ENCODE measurements at places on chromosomes 2 and 18.

DNA sequence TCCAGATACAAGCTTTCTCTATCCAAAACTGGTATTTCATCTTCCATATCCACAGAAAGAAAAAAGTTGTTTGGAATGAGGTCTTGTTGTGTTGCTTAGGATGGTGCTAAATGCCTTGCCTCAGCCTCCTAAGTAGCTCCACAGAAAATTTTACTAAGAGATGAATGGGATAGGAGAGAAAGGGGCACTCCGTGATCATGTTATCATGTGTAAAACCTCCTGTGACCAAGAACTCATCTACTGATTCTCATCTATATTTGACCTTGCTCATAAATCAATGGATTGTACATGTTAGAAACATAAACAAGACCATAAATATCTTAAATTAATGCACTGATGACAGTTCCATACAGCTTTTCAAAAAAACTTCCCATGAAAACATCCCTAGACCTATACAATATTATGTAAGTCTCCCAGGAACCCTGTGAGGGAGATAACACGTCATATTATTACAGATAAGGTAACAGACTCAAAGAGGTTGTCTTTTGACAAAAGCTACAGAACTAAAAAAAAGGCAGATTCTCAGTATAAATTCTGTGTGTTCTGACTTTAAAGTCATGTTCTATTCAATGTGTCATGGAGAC lies 29.3 kb upstream of the KYNU start:
- DNase-seq, result no peak

DNA sequence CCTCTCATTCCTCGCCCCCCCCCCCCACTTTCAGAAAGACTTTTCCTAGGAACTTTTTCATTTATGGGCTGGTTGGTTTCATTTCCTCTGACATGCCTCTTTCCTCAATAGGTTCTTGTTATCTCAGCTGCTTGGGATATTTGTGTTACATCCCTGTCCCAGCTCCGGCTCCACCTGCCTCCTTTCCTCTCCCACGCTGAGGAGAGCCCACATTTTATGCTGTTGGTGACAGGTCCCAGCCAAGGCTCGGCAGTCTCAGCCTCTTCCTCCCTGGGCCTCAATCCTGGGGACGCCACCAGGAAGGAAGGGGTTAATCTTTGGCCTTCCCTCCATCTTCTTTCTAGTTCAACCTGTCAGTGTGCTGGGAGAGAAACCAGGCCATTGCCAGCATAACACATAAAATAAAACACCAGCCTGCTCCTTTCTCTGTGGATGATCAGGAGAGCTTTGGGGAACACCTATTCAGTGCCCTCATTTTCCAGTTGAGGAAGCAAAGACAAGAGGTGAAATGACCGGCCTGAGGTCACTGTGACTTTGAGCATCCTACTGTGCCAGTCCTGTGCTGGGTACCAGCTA lies 216.9 kb upstream of the TNP1 start:
- DNase-seq, result no peak

DNA sequence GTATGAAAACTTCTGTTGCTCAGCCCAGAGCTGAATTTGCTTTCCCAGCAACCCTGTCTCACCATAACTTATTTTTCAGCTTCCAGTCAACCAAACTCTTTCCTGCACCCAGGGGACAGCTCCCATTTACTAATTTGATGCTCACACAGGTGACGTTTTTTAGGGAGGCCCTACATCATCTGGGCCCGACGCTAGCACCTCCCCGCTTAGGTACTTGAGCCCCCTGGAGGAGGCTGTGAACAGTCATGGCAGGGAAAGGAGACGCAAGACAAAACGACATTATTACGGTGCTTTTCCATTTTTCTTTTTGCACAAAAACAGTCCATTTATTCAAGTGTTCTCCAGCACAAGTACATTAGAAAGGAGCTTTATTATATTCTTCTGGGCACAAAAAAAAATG lies 59.2 kb upstream of the POMC start:
- DNase-seq, result no peak

GRCh38 chr2:186485576-186485870 lies 537 bp upstream of the ZC3H15 start:
- DNase-seq, result no peak

GRCh38 chr2:118909191-118909590 lies 32.8 kb upstream of the MARCO start:
- no peak for DNase-seq

DNA sequence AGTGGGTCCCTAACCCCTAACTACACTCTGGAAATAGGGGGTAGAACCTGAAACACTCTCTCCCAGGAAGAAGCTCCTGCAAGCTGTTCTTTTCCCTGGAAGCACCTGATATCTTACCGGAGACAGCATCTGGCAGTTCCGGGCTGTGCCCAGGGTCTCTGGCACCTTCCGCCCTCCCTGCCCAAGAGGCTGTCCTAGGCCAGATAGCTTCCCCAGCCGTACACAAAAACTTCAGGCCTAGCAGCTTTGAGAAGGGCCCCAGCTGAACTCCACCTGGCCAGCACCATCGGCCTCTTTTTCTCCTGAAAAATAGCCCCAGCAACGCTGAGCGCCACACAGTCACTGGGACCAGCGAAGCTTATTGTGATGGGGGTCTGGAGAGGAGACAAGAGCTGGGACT lies 9.7 kb downstream of the OSR1 start:
- no peak for DNase-seq

DNA sequence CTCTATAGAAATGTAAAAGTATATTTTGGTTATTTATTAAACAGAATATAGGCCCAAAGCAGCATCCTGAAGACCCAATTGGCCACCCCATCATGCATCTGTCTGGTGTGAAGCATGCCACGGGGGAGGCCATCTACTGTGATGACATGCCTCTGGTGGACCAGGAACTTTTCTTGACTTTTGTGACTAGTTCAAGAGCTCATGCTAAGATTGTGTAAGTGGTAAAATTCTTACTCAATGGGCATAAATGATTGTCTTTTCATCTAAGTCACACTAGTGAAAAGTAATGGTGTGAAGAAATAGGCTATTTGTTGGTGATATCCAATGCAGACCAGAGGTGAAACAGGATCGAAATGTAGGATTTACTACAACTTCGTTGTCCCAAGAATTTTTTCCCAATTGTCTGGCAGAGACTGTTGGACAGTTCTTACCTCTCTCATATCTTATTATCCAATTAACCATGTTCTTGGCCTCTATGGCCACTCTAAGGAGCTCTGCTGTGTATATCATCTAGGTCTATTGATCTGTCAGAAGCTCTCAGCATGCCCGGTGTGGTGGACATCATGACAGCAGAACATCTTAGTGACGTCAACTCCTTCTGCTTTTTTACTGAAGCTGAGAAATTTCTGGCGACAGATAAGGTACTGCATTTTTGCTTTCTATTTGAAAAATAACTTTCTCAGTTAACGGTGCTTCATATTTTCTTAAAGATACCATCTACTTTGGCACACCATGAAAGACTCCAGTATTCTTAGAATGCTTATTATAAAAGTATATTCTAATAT lies 35.0 kb downstream of the AOX1 start:
- DNase-seq, result no peak

DNA sequence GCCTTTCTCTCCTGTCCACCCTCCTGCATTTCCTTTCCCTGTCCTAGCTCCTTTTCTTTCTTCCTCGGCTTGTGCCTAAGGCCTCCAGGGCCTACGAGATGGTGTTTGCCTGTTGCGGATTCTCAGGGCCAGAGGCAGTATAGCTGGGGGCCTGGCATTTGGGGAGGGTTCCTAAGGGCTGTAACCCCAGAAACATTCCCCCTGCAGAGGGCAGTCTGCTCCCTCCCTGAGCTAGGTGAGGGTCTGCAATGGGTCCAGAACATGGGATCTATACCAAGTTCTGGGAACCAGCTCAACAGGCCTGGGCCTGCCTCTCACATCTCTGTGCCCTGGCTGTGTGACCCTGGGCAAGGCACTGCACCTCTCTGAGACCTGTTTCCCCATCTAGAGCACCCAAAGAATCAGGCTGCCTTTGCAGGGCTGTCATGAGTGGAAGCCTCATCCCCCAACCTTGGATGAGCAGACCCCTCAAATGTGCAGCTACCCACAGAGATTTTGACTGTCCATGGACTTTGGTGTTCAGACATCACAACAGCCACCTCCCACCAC lies 97.5 kb downstream of the GLI2 start:
- DNase-seq, result no peak

DNA sequence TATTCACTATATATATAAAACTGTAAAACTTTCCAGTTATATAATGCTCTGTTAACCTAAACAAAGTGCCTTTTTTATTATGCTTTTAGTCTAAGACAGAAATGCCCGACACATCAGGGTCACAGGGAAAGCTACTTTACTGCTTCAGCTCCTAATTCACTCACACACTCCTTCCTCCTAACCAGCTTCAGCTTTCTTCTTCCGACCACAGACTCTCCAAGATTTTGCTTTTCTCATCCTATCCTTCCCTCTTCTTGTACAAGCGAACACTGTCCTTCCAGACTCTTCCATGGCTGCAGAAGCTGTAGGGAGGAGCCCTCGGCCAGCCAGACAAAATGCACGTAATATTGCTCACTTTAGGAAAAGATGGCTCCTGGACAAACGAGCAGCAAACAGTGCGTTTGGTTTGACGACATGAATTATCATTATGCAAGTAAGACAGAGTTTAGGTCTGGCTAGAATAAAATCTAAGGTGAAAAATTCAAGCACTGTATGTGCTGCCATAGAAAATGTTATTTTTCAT lies 47.5 kb upstream of the HNRNPA3 start:
- no peak for DNase-seq

DNA sequence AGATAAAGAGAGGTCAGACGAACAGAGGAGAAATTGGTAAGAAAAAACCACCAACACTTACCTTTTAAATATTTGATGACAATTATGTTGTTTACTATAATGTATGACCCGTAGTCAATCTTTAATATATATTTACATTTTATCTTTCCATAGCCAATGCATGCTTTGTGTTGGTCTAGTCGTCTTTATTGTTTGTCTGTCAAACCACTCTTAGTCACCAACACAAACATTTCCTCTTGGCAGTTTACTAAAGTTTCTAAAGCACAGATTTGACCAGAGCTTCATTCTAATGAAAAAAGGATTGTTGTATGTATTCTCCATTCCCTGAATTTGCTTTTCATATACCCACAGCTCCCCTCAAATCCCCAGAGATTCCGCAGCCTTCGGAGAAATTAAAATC lies 784.7 kb upstream of the PIK3C3 start:
- no peak for DNase-seq

DNA sequence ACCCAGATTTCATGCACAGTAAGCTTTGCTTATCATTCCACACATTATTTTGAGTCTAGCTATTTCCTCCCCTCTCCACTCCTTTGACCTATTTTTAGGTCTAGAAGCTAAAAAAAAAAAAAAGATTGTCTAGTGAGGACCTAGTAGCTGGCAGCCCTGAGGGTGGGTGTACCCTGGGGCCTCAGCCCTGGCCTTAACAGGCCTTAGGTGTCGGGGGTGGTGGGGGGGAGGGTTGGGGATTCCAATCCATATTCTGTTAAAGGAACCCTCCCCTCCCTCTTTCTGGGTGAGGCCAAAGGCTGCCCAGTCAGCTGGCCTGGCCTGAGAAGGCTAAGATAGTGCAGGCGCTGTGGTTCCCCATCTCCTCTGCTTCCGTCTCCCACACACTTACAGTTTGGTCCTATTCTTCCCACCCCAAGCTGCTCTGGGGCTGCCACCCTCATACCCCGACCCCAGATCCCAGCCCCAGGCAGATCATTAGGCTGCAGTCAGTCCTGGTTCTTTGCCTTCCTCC lies 65.5 kb upstream of the HK2 start:
- DNase-seq, result no peak

DNA sequence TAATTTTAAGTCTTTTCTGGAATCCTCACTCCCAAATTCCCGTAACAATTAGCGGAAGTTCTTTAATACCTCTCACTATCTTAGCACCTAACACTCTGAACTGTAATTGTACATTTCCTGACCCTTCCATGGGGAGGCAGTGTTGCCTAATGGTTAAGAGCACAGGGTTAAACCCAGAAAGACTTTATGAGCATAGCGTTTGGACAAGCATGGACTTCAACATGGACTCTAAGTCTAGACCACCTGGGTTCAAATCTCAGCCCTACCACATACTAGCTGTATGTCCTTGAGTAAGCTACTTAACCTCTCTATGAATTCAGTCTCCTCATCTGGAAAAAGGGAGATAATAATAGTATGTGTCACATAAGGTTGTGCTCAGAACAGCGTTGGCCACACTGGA lies 13.0 kb downstream of the ANTXR1 start:
- peak; percentile 39 for DNase-seq

DNA sequence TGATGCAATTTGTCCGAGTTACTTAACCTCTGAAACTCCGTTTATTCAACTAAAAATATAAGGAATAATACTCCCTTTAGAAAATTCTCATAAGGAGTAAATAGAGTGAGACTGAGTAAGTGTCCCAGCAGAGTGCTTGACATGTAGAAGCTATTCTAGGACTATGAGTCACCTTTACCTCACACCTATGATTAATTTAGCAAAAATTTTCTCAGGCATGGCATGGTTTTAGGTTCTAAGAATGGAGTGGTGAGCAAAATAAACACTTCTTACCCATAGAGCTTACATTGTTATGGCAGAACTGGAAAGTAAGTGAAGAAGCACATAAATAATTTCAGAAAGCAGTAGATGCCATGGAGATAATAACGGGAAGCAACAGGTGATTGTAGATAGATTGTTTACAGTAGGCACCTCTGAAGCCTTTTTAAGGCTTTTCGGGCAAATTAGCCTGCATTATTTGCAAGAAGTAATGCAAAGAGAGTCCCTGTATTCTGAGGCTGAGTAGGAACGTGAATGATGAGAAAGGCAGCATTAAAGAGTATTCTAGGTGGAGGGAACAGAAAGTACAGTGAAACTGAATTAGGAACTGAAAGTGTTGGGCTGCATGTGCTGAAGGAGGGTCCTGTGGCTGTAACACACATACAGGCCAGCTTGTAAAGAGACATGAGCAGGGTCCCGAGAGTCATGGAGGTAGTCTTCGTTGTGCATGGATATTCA lies 209.2 kb downstream of the ZNF407 start:
- no peak for DNase-seq

- DNase-seq, result no peak
Observed at GRCh38 chr2:145190031-145190703, 670.2 kb upstream of the ZEB2 start.

Data from COLO829 (cell line).